ENCODE measurements at places on chromosomes 12 and 14.
A peak's percentile ranks its signal among the peaks of the same experiment; 100 is the strongest.

DNA sequence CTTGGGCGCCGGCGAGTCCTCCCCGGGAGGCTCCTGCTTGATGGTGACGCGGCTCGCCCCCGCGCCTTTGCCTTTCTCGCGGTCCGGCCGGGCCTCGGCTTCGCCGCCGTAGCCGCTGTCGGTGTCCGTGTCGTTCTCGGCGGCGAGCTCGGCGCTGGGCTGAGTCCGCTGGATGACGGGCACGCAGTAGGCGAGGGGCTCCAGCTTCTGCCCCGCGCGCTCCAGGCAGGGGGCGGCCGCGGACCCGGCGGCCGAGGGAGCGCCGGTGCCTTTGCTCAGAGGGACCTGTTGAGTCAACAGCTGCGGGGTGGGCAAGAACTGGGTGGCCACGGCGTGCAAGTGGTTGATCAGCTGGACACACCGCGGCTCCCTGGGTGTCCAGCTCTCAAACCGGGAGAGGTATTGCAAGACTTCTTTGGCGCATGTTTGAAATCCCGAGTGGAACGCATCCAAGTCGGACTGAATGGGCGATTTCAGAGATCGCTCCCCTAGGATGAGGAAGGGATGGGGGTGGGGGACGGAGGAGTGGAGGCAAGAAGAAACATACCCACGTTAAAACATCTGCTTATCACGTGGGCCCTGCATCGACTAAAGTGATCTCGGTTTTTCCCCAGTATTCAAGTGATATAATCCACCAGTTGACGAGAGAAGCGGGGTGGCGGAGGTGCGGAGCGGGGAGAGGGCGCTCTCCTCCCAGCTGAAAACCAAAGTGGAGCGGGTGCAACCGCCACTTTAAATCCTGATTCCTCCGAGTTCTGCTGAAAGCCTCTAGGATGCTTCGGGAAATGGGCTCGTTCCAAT lies 2.0 kb downstream of the BHLHE41 start:
- DNase-seq, result peak; percentile 33

DNA sequence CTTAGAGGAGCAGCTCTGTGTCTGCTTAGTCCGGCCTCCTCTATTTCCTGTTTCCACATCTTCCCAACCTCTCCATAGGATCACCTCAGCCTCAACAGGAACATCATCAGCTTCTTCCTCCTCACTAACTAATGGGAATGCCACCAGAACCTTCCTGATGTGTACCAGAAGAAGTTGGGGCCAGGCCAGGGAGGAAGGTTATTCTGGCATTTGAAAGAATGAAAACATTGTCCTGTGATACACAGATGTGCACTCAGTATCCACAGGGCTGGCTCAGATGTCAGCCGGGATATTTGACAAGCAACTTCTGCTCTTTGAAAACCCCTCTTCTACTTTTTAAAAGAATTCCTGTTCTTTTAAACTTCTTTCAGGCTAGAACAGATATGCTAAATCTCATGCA lies 63.6 kb downstream of the TMEM30B start:
- DNase-seq, result no peak

DNA sequence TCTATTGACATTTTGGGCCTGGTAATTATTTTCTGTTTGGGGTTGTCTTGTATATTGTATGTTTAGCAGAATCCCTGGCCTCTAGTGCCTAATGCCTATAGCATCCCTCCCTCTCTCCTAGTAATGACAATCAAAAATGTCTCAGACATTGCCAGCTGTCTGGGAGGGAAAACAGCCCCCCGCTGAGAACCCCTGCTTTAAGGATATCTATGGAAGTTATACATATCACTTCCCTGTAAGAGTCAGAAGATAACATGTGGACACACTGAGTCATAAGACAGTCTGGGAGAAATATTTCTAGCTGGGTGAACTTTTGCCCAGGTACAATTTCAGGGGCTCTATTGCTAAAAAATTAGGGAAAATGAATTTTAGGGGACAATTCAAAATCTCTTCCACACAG lies 255.0 kb downstream of the PAWR start:
- DNase-seq, result no peak

DNA sequence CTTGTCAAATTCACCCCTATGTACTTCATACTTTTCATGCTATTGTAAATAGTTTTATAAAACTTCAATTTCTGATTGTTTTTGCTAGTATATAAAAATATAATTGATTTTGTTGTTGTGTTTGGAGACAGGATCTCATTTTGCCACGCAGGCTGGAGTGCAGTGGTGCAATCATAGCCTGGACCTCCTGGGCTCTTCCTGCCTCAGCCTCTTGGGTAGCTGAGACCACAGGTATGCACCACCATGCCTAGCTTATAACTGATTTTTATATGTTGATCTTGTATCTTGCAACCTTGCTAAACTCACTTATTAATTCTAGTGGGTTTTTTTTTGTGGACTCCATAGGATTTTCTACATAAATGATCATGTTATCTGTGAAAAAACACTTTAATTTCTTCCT lies 23.5 kb downstream of the ATP5MC2 start:
- no peak for DNase-seq

- no peak for DNase-seq
These were observed 961.8 kb downstream of the FLRT2 start for GRCh38 chr14:86491743-86492142.

- no peak for DNase-seq
These were observed 42.1 kb downstream of the LRCOL1 start for GRCh38 chr12:132568301-132568700.

- no peak for DNase-seq
These were observed 109.8 kb downstream of the SCAF11 start for GRCh38 chr12:45880533-45880932.

DNA sequence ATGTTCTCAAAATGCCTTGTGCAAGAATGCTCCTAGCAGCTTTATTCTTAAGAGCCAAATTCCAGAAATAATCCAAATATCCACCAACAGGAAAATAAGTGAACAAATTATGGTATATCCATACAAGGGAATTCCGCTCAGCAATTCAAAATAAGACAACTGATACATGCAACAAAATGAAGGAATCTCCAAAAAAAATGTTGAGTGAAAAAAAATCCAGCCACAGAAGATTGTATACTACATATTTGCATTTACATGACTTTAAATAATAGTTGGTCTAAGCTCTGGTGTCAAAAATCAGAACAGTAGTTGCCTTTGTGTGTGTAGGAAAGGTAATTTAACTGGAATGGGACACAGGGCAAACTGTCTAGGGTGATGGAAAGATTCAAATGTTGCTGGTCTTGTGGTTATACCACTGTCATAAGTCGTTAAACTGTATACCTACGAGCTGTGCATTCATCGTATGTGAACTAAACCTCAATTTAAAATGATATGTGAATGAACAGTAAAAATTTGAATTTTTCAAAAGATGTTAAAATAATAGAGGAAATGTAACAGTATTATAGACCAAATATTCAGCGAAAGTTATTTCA lies 3.2 kb downstream of the CD69 start:
- no peak for DNase-seq

- DNase-seq, result no peak
These were observed 25.0 kb downstream of the ELK3 start for GRCh38 chr12:96218989-96219678.

- peak; percentile 83 for DNase-seq
These were observed 4.2 kb upstream of the KLC1 start for GRCh38 chr14:103624860-103625259.

DNA sequence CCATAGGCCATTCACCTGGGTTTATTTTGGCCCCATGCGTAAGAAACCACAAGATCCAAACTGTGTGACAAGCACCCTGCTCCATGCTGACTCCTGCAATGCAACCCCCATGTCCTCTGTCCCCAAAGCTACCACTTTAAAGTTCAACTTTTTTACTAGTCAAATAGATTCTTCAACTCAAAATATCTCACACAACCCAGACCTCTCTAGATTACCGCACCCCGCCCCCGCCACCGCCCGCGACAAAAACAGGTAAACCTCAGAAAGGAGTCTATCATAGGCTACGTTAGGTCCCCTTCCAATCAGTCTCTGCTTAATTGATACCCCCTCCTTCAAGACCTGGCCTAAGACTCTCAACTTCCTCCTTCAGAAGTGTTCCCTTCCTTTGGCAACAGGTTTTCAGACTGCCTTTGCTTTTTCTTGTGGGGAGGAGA lies 2.2 kb downstream of the ZFP36L1 start:
- DNase-seq, result no peak

GRCh38 chr12:3832738-3833137 lies 40.5 kb downstream of the PARP11 start:
- DNase-seq, result no peak

DNA sequence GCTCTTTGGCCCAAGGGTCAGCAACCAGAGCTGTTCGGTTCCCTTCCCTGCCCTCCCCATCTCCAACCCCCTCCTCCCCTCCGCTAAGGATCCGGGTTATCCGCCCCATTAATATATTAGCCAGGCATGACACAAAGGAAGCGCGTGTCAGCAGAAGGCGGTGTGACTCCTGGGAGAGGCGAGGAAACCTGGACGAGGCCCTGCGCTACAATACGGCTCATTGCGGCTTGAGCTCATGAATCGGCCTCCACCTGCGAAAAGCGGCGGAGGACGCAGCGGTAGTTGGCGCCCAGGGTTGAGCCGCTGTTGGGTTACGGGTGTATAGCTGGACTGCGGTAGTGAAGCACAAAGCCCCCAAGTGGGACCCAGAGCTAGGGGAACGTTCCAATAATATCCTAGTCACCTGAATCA lies 9.9 kb downstream of the FOXA1 start:
- DNase-seq, result peak; percentile 18

DNA sequence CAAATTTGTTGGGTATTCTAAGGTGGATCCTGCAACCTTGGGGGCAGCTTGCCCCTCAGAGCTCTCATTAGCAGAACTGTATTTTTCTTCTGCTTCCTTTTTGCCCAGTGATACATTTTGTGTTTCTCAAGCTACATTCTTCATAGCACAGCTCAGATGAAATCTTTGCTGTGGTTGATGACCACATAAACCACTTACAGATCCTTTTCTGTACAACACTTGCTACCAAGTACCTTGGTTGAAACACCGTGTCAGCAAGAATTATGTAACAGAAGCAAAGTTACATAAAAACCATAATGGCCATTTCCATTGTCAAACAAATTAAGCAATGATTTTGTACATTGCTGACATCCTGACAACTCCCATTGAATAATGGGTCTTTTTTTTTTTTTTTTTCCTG lies 9.7 kb upstream of the PLBD1 start:
- no peak for DNase-seq

GRCh38 chr12:86196465-86196864 lies 59.7 kb downstream of the MGAT4C start:
- no peak for DNase-seq

- DNase-seq, result no peak
These were observed 4.7 kb upstream of the EIF2S3B start for GRCh38 chr12:10501030-10501429.

- no peak for DNase-seq
These were observed 45.4 kb upstream of the BTG1 start for GRCh38 chr12:92191061-92191460.

GRCh38 chr12:68163560-68164081 lies 4.1 kb upstream of the IFNG start:
- DNase-seq, result no peak

DNA sequence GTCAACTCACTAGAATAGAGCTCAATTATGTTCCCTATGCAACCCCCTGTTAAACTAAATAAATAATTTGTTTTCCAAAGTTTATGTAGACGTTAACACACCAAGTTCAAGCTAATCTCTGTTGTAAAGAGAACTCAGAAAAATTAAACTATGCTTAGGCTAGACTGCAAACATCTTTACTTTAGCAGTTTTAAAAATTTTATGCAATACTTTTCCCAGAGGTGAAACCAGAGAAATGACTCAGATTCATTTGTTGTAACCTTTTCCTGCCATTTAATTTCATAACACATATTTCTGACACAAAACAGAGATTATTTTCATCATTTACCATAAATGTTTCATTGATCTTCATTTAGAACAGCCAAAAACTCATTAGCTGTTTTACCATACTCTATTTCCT lies 27.4 kb downstream of the ABCC9 start:
- no peak for DNase-seq

DNA sequence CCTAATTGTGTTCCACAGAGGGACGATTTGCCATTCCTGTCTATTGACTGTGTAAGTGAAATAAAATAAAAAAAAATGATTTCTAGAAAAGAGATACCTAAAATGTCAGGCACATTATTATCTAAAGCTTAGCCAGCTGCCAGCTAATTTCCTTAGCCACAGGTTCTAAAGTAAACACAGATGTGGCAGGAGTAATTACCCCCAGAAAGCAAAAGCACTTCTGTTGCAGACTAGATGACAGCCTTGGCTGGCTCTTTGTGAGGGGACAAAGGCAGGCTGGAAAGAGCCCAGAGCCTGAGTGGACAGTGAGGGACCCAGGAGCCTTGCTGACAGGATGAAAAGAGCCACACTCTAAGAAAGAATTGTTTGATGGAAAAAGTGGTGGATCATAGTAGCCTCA lies 418.1 kb downstream of the LRIG3 start:
- no peak for DNase-seq

DNA sequence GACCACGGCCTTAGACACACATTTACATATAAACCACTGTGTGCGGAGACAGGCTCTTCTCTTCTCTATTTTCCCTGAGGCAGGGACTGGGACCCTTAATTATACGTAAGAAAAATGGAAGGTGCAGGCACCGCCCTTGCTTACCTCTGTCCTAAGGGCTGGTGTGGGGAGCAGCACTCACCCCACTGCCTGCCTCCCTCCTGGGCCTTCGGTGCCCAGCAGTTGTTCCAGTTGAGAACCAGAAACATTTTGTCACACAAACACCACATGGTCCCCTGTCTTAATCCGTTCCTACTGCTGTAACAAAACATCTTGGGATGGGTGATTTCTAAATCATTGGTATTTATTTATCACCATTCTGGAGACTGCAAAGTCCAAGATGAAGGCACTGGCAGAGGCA lies 192.7 kb upstream of the DIO3 start:
- no peak for DNase-seq

GRCh38 chr14:33271891-33272290 lies 333.2 kb downstream of the NPAS3 start:
- no peak for DNase-seq

GRCh38 chr14:97350894-97351731 lies 553.9 kb downstream of the VRK1 start:
- no peak for DNase-seq

DNA sequence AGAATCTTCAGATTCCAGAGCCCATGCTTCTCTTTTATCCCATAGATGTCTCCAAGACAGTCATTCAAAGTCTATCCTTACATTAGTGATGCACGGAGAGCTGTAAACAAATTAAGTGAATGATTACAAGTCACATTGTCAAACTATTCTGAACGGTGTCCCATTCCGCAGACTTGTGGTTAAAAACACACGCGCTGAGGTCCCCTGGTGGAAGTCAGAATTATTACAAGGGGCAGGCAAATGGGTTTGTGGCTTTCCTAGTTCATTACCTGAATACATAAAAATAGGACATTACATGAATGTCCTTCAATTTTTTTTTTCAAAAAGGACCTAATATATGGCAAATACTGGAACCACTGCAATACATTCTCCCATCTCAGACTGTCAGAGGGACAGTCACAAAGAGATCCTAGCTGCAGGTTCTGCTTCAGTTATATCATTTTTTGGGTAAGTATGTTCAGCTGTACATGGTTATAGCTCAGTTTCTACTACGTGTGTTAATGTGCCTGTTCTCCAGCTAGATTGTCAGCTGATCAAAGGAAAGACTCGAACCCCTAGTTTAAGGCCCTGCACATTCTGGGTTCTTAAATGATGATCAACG lies 53.1 kb upstream of the STON2 start:
- peak; percentile 63 for DNase-seq

DNA sequence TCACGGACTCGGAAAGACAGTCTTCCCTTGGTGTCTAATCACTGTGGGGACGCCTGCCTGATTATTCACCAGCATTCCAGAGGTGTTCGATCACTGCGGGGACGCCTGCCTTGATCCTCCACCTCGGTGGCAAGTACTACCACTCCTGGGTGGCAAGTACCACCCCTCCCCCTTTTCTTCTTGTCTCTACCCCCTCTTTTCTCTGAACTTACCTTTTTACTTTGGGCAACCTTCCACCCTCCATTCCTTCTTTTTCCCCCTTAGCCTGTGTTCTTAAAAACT lies 12.0 kb upstream of the LGMN start:
- DNase-seq, result no peak
